ENCODE measurements at places on chromosomes 2 and 18.

DNA sequence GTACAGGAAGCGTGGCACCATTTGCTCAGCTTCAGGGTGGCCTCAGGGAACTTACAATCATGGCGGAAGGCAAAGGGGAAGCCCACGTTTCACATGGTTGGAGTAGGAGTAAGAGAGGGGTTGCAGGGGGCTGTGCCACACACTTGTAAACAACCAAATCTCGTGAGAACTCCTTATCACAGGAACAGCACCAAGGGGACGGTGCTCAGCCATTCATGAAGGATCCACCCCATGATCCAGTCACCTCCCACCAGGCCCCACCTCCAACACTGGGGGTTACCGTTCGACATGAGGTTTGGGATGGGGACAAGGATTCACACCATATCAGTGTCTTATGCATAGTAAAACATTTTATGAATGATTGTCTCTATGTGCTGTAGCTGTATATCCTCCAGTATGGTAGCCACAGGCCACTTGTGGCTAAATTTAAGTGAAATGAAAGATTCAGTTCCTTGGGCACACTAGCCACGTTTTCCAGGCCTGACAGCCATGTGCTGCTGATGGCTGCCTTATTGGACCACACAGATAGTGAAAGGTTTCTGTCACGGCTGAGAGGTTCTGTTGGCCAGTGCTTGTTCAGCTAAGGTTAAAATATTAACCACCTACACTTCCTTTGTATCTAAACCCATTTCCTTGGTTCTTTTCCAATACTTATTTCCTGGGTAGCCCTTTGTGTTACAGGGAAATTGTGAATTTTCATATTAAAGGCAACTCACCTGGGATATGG, 77.3 kb downstream of the AGAP1 start:
- no peak for DNase-seq

DNA sequence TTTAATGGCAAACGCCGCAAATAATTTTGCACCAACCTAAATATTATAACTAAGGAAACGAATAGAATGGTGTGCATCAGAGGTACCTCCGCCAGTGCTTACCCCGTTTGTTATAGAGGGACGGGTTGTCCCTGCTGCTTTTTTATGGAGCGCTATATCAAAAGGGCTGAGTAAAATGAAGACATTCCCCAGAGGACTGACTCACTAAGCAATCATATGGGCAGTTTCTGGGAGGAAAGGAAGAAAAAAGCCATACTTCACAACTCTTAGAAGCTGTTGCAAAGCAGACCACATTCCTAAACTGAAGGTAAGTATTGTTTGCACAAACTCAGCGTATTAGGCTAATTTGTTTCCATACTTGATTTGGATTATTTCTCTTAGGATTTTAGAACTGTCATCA, 12.9 kb downstream of the ID2 start:
- DNase-seq, result no peak

DNA sequence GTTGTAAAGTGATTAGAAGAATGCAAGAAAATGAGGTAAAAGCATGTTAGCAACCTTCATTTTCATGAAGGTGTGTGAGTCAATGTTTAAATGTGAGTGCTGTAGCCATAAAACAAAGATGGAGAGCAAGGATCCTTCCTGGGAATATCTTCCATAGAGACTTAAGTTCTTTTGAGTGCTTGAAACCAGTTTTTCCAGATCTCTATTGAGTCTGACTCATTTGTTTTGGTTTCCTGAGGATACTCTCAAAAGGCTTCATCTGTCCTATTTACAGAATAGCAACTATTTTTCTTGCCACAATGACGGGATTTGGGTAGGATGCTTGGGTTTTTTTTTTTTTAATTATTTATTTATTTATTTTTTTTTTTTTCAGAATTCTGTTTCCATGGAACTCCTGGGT, 45.9 kb upstream of the ASB1 start:
- no peak for DNase-seq

- no peak for DNase-seq
These were observed 51.9 kb downstream of the CACNB4 start for GRCh38 chr2:152046940-152047339.

DNA sequence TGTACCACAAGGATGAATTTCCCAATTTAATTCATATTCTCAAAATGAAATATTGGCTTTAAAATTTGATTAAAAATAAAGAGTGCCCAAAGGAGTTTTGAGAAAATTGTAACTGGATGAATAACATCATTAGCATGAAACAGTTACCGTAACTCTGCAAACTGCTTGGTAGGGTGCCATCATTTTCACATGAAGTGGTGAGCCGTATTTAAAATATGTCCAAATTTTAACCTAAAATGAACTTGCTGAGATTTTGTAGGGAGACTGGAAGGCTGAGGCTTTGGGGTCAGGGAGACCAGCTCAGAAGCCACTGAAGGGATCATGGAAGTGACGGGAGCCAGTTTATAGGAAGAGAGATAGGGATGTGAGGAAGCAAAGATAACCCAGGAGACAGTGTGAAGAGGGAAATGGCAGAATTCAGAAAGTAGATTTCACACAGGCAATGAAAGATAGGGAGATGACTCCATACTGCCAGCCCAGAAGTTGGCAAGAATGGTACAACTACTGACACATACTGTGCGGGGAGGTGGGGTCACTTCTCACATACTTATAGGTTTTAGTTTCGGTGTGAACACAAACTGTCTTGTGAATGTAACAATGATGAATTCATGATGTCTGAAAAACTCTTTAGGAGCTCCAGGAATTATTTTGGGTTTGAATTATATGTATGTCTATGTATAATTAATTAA, 53.8 kb downstream of the EFEMP1 start:
- DNase-seq, result no peak

- DNase-seq, result peak; percentile 38
These were observed at the start of gene GPR35 for GRCh38 chr2:240624950-240625621. Gene GPR35, plus strand, starts transcription at chr2:240625480. Its CDS starts 4,473 bp downstream, at chr2:240629953.

DNA sequence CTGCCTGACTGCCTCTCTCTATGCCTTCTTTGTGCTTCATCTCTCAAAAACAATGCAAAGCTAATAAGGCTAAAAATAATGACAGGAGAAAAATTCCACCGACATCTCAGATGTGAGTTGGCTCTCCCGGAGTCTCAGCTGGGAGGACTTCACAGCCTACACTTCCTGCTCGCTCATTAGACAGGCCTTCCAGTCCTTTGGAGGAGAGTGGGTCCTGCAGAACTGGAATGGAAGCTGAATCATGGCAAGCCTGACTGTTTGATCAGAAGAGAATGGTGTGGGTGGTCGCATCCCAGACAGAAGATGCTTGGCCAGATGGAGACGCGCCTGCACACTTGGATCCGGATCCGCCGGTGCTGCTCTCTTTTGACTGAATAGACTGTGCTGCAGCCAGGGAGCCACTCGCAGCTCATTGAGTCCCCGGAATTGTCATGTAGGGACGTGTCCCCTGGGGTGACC, 49.7 kb downstream of the TRIB2 start:
- DNase-seq, result no peak

GRCh38 chr2:173647681-173648311, 293.1 kb downstream of the CDCA7 start:
- DNase-seq, result no peak

DNA sequence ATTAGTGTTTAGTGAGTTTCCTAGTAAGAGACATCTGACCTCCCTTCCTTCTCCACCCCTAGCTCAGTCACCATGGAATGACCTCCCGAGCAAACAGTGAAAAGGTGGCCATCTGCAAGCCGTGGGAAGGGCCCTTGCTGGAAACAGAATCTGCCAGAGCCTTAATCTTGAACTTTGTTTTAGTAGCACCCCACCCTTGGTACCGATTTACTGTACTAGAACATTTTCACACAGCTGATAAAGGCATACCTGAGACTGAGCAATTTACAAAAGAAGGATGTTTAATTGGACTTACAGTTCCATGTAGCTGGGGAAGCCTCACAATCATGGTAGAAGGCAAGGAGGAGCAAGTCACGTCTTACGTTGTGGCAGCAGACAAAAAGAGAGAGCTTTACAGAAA, 655.8 kb downstream of the TSN start:
- no peak for DNase-seq

- DNase-seq, result no peak
These were observed 121.8 kb upstream of the EPAS1 start for GRCh38 chr2:46175419-46175818.

DNA sequence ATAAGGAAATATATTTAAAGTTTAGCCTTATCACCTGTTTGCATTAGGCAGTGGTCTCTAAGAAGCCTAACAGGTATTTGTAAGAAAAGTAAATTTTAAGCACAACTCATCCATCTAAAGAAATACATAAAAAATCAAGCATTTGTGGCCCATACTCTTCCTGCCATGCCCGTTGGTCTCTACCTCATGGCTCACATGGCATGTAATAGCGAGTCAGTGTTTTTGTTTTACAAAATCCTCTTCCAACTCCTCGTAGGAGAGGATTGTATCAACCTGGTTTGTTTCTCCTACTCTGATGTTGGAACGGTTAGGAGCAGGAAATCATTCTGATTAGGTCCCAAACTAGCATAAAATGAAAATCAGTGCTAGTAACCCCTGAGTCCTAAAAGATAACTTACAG, 91.8 kb downstream of the FMNL2 start:
- no peak for DNase-seq

- no peak for DNase-seq
These were observed 13.3 kb downstream of the LIMS2 start for GRCh38 chr2:127661949-127662510.

DNA sequence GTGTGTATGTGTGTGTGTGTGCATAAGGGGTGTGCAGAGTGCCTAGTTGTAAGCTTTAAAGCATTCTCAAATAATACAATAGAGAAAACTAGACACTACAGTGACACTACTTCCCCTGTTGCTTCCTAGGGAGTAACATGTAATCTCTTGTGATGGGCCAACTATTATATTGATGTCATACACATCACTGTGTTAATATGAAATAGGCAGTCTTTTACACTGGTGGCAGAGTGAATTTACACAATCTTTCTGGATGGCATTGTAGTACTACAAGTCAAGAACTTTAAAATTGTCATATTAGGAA, 488.0 kb upstream of the ZEB2 start:
- no peak for DNase-seq

- DNase-seq, result no peak
These were observed 59.6 kb downstream of the MEX3C start for GRCh38 chr18:51137891-51138290.

GRCh38 chr2:206084870-206085741, 868 bp downstream of the INO80D start:
- peak; percentile 22 for DNase-seq

GRCh38 chr2:200614249-200614648, 28.4 kb downstream of the AOX1 start:
- DNase-seq, result no peak

- no peak for DNase-seq
These were observed 15.9 kb downstream of the ABCG8 start for GRCh38 chr2:43854671-43855070.

- DNase-seq, result no peak
These were observed 202.8 kb downstream of the VAPA start for GRCh38 chr18:10116574-10116973.

DNA sequence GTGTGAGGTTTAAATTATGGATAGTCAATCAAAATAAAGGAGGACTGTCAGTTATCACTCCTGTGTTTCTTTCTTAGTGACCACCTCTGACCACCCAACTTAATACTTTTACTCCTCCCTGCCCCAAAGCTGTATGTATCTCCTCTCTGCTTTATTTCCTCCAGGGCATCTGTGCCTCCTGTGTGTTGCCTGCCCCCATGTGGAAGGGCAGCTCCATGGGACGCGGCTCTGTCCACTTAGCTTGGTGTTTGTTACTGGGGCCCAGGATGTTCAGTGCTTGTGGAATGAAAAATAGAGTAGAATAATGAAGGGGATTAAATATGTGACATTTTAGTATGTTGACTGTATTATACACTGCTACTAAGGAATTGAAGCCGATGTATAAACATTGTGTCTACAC, 9.8 kb downstream of the ACP1 start:
- DNase-seq, result no peak

DNA sequence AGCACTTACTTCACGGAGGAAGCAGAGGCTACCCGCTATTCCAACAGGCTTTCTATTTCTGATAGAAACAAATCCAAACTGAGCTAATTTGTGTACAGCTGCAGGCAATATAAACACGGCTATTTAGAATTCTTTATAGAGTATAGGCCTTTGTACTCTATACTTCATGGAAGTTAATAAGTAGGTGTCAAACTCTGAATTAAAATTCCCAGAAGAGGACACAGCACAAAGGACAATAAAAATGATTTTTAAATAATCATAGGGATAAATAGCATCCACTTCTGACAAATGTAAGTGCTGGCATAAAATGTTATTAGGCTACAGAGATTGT, 261.5 kb downstream of the AFF3 start:
- DNase-seq, result no peak

- DNase-seq, result no peak
These were observed 53.9 kb upstream of the CD302 start for GRCh38 chr2:159851941-159852340.

GRCh38 chr18:77131652-77132368, 773 bp downstream of the MBP start:
- no peak for DNase-seq

- DNase-seq, result no peak
These were observed 29.6 kb upstream of the PGAP1 start for GRCh38 chr2:196956069-196956468.

DNA sequence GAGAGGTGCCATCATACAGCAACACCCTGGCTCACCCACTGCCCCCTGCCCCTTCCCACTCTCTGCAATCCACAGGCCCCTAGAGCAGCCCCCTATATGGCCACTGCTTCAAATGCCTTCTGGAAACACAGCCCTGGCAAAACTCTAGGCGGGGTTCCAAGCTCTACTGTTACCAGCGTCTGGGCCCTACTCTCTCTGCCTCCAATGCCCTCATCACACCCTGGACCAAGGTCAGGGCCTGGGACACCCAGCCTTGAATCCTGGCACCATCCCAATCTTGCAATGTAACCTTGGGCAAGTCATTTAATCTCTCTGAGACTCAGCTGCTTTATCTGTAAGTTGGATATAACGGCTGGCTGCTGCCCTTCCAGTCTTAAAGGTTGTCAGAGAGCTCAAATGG, 39.2 kb upstream of the LOXHD1 start:
- DNase-seq, result no peak

- DNase-seq, result no peak
These were observed 25.3 kb upstream of the MFSD6 start for GRCh38 chr2:190382851-190383250.

GRCh38 chr2:136393514-136393913, 275.6 kb upstream of the CXCR4 start:
- no peak for DNase-seq

DNA sequence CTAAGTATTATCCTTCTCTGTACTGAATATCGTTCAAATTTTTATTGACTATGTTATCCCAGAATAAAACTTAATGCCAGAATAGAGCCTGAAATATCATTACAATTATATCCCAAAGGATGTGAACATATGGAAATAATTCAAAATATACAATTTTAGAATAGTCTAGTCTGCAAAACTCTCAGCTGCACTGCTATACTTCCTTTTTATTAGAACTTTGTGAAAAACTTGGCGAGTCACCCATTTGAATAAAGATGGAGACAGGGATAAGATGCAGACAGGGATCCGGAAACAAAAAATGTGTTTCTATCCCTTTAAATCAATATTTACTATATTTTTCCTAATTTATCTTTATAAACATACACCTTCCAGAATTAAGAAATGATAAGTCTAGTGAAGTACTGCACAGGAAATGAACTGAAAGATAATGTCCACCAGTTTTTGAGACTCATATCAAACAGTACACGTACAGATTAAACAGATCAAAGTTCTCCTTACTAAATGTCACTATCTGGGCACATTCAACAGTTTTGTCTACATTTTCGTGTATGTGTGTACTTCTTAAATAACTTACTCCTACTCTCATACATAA, 107.8 kb downstream of the MEP1B start:
- DNase-seq, result no peak
